ENCODE measurements at places on chromosomes 12 and 14.

GRCh38 chr12:7868391-7868790 is 4.3 kb downstream of the SLC2A14 start:
- no peak for DNase-seq

DNA sequence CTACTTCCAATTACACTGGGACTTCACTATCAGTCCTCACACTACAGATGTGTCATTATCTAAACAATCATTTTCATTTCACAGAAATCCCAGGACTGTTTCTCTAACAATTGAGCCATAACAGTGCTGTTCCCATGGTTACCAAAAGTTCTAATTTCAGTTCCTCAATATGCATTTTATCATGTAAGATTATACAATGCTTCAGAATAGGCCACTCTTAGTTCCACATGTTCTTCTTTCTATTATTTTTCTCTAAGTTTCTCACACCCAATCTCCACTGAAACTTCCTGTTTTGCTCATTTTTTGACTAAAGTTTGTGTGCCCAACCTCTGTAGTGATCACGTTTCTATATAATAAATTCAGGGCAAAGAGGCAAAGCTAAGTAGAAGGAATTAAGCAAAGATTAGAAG is 185.8 kb downstream of the DUSP6 start:
- DNase-seq, result no peak

GRCh38 chr12:131067981-131068851 is 114.5 kb downstream of the ADGRD1 start:
- no peak for DNase-seq

DNA sequence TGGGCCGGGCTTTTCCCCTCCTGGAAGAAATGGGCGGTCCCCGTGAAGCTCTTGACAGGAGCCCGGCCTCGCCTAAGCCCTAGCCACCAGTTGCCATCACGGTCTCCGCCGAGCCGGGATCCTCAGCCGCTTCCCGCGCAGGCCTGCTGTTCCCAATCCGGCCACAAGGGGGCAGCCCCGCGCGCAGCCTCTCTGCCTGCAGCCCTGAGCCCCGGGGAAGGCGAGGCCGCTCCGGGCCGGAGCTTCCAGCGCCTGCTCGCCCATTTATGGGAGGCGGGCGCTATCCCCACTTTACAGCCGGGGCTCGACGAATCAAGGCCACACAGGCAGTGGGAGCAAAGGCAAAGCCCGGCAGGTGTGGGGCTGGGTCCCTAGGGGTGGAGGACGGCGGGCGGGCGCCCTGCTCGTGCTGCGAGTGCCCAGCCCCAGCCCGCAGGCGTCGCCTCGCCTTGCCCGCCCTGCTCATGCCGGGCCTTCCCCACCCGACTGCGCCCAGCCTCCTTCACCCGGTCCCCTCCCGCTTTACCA is 61.5 kb downstream of the LGMN start:
- DNase-seq, result peak; percentile 59

GRCh38 chr12:97899956-97900355 is 437.4 kb downstream of the RMST start:
- DNase-seq, result no peak

DNA sequence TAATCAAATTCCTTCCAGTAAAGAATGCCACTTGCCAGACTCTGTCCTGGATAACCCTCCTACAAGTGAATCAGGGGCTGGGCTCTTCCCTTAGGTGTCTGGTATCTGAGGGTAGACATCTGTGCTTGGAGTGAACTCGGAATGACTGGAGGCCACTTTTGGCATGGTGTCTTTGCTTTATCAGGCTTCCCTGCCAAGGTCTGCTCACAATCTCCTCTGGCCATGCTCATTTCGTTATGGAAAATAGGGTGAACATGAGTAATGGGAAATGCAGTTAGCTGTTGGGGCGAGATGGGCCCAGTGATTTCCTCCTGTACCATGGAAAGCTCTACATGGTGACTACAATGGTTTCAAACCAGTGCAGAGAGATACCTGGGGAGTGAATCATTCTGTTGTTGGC is 212.9 kb downstream of the NRXN3 start:
- no peak for DNase-seq

GRCh38 chr14:25049093-25049567 is 817 bp downstream of the STXBP6 start:
- no peak for DNase-seq

GRCh38 chr12:101919447-101919846 is 42.1 kb downstream of the DRAM1 start:
- DNase-seq, result no peak

GRCh38 chr12:116694653-116695463 is 43.0 kb downstream of the SPRING1 start:
- no peak for DNase-seq

- DNase-seq, result no peak
Observed at GRCh38 chr12:5889381-5890047, 55.5 kb downstream of the ANO2 start.

DNA sequence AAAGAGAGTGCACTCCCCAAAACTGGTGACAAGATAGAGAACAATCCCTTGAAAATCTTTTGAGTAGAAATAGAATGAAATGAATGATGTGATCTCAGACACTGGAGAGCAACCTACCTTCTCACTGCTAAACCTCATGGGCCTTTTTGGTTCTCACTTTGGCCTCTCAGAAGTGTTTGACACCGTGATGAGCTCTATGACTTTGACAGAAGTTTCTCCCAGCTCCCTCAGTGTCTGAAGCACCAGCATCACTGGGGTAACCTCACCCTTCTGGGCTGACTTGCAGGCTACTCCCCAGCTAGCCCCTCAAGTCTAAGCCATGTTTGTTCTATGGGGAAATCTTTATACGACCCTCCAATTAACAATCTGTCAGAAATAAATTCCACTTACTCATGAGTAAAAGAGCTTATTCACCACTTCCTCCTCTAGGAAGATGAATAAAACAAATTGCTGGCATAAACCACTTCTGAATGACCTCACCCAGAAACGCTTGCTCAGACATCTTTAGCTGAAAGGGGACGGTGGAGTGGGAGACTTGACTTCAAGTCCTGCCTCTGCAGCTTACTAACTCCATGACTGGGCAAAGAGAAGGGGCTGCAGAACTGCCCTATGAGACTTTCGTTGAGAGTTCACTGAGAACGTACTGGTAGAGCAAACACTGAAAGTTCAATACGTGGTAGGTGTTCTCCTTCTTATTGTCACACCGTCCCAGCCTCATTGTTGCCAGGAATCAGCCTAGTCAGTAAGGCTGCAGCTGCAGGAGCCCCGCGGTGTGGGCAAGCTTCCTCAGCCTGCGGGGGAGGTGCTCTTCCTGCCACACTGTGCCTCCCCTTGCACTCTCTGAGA is 46.5 kb downstream of the ST8SIA1 start:
- DNase-seq, result no peak

DNA sequence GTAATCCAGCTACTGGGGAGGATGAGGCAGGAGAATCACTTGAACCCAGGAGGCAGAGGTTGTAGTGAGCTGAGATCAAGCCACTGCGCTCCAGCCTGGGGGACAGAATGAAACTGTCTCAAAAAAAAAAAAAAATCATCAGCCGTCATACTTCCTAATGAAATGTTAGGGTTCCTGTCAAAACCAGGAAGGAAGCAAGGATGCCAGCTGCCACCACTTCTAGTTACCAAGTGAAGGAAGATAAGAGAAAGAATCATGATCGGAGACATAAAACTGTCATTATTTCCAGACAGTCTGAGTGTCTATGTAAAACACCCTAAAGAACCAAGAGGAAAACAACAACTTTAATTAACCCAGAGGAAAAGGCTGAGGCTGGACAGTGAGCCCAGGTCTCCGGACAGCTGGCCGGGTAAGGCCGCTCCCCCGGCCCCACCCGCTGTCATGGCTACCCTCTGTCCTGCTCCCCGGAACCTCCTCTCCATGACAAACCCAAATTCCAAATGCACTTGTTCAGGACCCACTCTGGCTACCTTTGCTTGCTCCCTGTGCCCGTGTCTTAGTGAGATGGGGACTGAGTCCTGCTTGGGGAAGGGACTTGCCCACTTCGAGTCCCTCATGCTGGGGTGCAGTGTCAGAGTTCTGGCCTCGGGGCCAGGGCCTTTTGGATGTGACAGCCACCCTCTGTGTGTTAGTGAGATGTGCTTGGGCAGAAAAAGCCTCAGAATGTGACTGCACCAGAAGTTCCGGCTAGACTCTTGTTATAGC is 29.0 kb downstream of the SLC6A12 start:
- DNase-seq, result no peak

GRCh38 chr14:101054671-101055070 is 151.1 kb upstream of the RTL1 start:
- DNase-seq, result no peak

- DNase-seq, result no peak
Observed at GRCh38 chr12:53193040-53193439, 12.3 kb upstream of the CSAD start.

GRCh38 chr14:54622192-54622958 is 55.4 kb downstream of the SAMD4A start:
- no peak for DNase-seq

DNA sequence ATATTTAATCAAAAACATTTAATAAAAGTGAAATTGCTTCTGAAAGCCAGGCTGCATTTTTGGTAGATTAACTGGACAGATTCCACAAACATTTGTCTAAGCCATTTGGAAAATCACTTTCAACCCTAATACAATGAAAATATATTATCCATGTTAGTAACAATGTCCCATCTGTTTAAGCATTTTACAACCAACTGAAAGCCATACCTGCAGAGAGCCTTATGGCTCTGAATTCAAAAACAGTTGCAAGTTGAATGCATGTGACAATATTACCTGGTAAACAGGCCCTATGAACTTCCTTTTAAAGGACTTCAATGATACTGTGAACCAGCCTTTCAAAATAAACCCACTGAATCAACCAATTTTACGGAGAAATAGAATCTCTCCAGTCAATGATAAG is 468.1 kb downstream of the BTG1 start:
- DNase-seq, result no peak

GRCh38 chr14:90467501-90467900 is 70.7 kb downstream of the CALM1 start:
- DNase-seq, result no peak

GRCh38 chr14:52741865-52742264 is 11.9 kb downstream of the STYX start:
- no peak for DNase-seq

DNA sequence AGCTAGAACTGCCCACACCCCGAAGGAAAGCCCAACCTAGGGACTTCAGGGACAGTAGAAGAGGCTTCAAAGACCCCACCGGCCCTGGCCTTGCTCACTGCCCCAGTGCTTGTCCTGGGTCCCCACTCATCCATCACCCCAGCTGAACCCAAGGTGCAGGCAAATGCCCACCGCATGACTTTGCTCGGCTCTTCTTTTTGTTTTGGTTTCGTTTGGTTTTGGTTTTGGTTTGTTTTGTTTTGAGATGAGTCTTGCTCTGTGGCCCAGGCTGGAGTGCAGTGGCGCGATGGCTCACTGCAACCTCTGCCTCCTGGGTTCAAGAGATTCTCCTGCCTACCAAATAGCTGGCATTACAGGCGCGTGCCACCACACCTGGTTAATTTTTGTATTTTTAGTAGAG is 9.0 kb downstream of the CCDC85C start:
- no peak for DNase-seq

DNA sequence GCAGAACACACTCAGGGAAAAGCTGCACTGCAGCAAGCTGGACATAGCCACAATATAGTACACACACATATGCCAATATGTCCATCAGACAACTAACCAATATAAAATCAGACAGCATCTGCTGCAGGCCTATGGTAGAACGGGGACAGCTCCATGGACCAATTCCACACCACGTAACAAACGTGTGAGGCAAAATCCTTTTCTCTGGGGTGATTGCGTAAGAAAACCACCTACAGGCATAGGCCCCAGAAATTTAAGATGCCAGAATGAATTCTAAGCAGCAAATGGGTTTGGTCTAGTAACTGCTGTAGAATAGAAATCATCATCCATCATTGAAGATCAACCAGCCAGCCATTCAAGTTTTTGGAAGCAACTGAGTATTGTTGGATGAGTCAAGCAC is 368.9 kb upstream of the TMPO start:
- DNase-seq, result no peak

- DNase-seq, result no peak
Observed at GRCh38 chr12:124314766-124315165, 19.9 kb downstream of the RFLNA start.

- no peak for DNase-seq
Observed at GRCh38 chr12:56241424-56242303, 11.8 kb downstream of the SLC39A5 start.

- no peak for DNase-seq
Observed at GRCh38 chr12:49636979-49637755, 13.8 kb downstream of the PRPF40B start.

DNA sequence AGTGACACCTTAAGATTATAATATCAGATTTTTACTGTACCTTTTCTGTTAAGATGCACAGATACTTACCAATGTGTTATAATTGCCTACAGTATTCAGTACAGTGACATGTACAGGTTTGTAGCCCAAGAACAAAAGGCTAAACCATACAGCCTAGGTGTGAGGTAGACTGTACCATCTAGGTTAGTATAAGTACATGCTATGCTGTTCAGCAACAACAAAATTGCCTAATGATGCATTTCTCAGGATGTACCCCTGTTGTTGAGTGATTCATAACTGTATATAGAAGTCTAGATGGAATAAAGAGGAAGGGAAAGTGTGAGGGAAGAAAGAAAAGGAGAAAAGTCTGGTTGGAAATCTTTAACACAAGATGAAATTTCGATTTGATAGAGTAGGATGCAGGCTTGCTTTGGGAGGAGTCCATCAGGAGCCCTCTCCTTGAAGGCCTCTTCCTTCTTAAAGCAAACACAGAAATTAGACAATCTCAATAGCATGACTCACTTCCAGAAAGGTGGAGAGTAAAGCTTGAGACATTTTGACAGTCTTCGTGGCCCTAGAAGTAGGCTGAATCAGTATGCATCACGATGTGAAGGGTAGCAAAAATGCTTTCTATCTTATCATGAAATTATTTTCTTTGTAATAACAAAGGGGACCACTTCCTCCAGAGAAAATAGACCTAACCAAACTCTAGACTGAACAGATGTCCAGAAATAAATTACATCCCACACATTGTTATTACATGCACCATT is 191.5 kb downstream of the SYT1 start:
- no peak for DNase-seq

GRCh38 chr14:102949801-102950451 is 27.5 kb downstream of the AMN start:
- no peak for DNase-seq

DNA sequence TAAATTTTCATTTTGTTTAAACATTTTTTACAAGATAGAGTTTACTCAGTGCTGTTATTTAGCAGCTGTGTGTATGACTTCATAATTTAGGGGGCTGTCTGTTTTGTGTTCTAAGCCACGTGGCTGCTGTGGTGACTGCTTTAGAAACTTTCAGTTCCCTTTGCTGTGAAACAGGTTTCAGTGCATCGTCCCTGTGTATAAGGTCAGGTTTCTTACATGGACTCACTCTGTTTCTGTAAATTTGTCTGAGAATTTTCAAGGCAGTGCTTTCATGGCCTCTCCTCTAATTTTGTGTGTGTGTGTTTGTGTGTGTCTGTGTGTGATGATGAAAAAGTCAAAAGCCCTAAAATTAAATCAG is 32.4 kb downstream of the BICD1 start:
- no peak for DNase-seq

- no peak for DNase-seq
Observed at GRCh38 chr14:35766036-35766699, 42.9 kb downstream of the RALGAPA1 start.

Data from stimulated activated CD8-positive, alpha-beta memory T cell treated with anti-CD3 and anti-CD28 coated beads, Interleukin-15, amount 100 ng/mL, for 24 hours (primary cell).